Endothelial cell of umbilical vein (primary cell): ENCODE measurements at places on chromosomes 4 and X. TPM values are rescaled to one million over a fixed set of nuclear protein-coding genes. Genes with fewer than 3 reads are reported as not detected.

STBD1 gene
- total RNA-seq: 0.18 and 0.25 TPM in 2 replicates

NAA11 gene
- total RNA-seq: not detected in 2 replicates

FGFBP1 gene
- total RNA-seq: not detected in 2 replicates

SLC26A1 gene
- 0.32 TPM in 1 of 2 replicates, not detected in the other for total RNA-seq
